Activated T-helper 1 cell treated with Interleukin-2 at 50 U/mL for 16 hours (primary cell): ENCODE measurements at places on chromosomes 12 and 14.
A peak's percentile ranks its signal among the peaks of the same experiment; 100 is the strongest.

DNA sequence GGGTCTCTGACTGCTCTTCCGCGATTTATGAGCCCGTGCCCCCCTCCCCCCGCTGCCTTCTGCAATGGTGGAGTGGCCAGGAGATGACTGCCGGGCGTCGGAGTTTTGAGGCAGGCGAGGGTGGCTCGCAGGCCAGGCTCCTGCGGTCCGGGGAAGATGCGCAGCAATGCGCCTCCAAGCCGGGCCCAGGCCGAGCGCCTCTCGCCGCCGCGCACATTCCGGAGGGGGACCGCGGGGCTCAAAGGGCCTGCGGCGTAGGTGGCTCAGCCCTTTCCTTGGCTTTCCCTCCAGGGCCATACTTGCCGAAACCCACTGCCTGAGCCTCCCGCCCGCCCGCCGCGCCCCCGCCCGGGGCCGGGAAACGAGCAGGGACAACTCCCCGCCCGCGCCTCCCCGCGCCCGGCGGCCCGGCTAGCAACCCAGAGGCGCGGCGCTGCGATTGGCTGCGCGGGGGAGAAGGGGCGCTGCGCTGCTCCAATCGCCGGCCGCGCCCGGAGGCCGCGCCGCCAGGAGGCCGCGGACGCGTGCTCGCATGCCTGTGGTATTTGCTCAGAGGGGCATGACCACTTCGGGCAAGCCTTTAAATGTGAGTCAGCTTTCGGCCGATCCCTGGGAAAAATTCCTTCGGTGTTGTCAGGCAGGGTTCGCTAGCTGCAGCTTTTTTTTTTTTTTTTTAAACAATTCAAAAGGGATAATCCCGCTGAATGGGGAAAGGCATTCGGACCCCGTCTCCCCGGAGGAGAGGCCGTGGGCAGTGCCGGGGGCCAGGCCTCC, 157.9 kb upstream of the PARP11 start:
- DNase-seq, result peak; percentile 67

DNA sequence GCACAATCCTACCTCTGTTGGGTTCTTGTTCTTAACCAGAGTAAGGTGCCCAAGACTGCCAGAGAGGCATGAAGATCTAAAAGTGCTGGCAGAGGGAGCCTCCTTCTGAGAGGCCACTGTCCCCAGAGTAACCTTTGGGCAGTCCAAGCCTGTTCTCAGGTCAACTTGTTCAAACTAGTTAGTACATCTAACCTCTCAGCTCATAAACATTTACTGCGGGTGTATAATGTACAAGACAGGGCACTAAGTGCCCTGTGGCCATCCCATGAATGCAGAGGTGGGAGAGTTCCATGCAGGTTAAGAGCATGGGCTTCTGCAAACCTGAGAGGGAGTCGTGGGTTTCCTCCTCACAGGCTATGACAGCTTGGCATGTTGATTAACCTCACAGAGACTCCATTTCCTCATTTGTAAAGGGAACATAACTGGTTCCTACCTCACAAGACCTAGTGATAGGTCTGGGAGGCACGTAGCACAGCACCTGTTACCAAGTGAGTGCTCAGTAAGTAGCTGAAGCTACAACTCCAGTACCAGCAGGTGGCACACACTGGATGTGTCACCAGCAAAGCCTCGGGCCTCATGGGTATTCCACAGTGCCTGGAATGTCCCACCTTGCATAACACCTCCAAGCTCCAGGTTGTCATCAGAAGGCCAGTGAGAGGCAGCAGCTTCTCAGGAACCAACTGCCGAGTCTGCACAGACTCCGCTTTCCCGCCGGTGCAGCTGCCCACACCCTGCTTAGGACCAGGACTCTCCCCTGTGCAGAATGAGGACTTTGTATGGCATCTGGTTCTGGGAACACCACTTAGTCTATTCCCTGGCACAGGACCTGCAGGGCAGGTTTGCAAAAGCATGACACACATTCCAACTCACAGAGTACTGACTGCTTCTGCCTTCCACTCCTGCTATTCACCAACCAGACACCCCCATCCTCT, 4.4 kb downstream of the VDR start:
- DNase-seq, result no peak

DNA sequence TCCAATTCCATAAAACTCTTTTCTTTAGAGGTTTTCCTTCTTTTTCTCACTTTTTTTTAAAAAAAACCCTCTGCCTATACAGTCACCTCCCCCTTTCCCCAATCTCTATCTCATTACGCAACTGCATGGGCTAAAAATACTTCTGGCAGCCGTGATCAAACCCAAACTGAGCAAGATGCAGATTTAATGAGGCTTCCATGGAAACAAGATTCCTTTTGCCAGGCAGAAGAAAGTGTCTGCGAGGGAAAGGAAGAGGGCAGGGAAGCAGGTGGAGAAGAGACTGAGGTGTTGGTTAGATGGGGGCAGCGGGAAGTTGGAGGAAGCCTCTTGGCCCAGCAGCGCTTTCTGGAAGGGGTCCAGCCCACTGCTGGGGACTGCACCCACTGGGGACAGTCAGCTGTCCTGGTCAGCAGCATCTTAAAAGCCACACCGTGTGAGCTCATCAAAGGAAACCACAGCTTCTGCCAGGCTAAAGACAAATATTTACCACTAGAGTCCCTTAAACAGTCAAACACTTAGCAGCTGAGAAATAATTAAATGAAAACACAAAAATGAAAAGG, 90.4 kb downstream of the SLC8A3 start:
- no peak for DNase-seq

DNA sequence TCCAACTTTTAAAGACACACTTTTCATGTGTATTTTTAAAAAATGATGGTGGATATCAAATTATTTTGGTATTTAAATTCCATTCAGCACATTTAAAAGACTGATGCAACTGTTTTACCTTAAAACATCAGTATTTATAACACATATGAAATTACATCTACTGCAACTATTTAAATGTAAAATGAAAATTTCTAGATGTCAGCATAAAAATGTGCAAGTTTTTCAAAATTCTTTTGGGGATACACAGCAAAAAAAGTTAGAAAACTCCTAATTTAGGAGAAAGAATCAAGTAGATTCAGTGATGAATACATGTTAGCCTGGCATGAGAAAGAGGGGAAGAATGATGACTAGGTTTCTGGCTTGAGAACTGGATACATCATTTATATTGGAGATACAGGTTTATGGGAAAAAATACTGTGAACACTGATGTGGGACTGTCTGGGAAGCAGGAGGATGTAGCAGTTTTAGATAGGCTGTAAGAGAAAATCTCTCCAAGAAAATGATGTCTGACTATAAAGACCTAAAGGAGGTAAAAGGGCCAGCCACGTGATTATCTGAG, 9.2 kb downstream of the SOS2 start:
- DNase-seq, result no peak
